Ascending aorta (tissue), 2 donors: ENCODE measurements at places on chromosomes 2 and 18.
A peak's percentile ranks its signal among the peaks of the same experiment; 100 is the strongest.

GRCh38 chr2:239880396-239880795, 144.7 kb downstream of the NDUFA10 start:
- H3K27ac ChIP-seq: no peak overlapping the region
- no peak overlapping the region for H3K4me3 ChIP-seq
- peak; percentile 50 for DNase-seq
- H3K27me3 ChIP-seq: no peaks in the 10 kb centered on the region
- H3K4me1 ChIP-seq: peaks cover 4% of the 10 kb centered on the region

DNA sequence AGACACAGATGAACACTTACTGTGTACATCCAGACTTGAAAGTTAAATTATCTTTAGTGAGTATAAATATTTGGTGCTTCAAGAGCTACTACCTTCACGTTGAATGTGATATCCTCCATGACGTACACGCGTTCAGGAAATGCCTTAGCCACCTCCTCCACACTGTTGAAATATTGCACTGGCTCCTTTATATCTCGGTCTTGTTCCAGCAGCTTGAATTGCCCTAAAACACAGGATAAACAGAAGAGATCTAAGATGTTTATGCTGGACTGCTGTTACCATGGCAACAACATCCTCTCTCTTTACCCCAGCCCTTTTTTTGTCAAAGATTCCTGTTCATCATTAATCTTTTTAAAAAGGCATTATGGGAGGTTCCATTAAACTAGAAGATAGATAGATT, 120.3 kb downstream of the MEP1B start:
- H3K27ac ChIP-seq: peak overlapping the region; percentile 78
- peaks cover 6% of the 10 kb centered on the region for H3K4me1 ChIP-seq
- no peaks in the 10 kb centered on the region for H3K27me3 ChIP-seq
- no peak overlapping the region for H3K4me3 ChIP-seq
- no peaks in the 10 kb centered on the region for H3K36me3 ChIP-seq

- DNase-seq: no peak
- no peaks in the 10 kb centered on the region for H3K27me3 ChIP-seq
- no peaks in the 10 kb centered on the region for H3K36me3 ChIP-seq
- H3K27ac ChIP-seq: peak overlapping the region; percentile 93
- H3K4me3 ChIP-seq: peak overlapping the region; percentile 96
Observed at GRCh38 chr18:7568426-7568825, 1.3 kb downstream of the PTPRM start.

DNA sequence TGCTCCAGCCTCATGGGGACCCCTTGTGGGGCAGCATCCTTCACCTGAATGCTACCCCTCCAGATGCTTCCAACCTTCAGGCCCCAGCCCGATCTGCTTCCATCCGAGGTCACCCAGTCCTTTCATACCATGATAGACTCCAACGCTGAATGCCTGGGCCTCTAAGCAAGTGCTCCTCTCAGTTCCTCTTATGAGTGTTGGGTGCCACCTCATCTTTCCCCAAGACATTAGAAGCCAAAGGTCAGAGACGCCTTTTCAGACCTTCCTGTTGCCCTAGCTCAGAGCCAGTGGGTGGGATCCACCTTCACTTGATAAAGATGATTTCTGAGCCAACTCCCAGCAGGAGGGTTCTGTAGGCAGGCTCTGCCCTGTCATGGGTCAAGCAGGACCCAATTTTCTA, 174.5 kb upstream of the MGAT5 start:
- no peaks in the 10 kb centered on the region for H3K4me1 ChIP-seq
- no peaks in the 10 kb centered on the region for H3K36me3 ChIP-seq
- no peak overlapping the region for H3K4me3 ChIP-seq
- H3K27ac ChIP-seq: no peak overlapping the region
- H3K27me3 ChIP-seq: no peaks in the 10 kb centered on the region
